ENCODE measurements at places on chromosomes 2 and 18.
A peak's percentile ranks its signal among the peaks of the same experiment; 100 is the strongest.

DNA sequence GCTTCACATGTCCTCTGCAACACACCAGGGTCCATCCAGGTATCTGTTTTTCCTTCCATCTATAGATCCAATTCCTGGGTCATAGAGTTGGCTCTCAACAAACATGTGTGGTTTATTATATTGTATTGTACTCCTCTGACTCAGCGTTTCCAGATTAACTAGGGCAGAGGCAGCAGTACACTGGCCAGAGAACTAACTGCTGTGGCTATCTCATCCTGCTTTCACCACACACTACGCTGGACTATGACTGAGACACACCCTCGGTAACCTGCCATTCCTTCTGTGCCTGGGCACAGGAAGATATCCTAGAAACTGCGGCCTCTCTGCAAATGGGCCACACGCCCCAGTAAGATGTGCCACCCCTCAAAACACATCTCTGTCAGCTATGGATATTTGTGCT is 159.8 kb upstream of the STK17B start:
- DNase-seq, result no peak

DNA sequence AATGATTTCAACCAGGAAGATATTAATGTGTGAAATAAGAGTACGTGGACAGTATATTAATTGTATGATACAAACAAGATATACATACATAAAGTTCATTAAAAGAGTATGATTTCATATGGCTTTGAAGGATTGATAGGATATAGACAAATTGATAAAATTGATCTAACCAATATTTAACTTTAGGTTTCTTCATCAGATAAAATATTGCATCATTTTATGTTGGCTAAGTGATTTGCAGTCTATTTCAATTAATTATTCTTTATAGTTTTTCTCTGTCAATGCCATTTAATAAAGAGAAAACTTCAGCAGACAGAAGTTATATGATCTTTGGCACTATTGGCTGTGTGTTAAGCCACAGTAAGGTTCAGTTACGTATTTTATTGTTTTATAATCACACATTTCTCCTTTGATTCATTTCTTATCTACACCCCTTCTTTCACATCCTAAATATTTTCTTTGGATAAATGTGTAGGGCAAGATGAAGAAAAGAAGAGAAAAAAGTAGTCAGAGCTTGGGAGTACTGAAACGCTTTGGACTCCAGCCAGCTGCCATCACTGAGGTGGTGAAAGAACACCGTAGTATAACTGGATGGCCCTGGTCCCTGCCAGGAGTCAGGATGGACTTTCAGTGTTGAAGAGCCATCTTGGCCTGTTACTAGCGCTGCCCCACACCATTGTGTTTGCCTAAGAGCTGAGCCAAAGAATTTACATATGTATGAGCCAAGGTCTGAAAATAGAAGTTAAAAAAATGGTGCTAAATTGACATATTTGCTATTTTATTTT is 9.8 kb upstream of the CPS1 start:
- DNase-seq, result peak; percentile 22

DNA sequence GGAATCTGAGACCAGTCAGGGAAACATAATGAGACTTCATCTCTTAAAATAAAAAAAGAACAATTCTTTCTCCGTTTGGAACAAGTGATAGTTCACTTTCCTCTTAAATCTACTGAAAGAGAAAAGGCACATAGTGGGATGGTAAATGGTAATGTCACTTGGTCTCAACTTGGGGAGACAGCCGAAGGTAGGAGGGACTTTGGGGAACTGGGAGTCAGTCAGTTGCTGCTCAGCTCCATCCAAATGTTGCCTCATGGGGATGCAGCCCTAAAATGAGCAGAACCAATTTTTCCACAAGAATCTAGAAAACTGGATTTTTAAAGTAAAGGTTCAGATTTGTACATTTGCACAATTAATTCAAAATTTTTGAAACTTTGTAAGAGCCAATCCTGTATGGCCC is 19.2 kb downstream of the RASGRP3 start:
- DNase-seq, result no peak

DNA sequence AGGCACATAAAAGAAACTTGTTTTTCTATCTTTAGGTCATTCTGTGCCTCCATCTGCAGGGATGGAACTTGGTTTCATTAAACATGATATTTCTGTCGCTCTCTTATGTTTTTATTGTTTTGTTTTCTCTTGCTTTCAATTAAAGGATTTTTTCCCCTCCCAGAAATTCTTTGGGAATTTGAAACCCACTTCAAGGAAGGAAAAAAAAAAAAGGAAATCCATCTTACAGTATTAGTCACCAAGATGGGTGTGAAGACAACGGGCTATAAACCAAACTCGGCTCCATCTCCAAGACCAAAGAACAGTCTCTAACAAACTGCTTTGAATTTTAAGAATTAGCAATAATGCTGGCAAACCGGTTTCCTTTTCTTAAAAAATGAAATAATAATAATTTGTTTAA is 244.1 kb downstream of the BCL11A start:
- DNase-seq, result no peak

- DNase-seq, result no peak
Observed at GRCh38 chr2:203809084-203809521, 58.5 kb upstream of the CTLA4 start.

Data from Ammon's horn (tissue), 1 donor.